ENCODE measurements at places on chromosomes 12 and 14.

- DNase-seq = no peak
Measured at GRCh38 chr12:80374615-80375014, 69.4 kb upstream of the PTPRQ start.

GRCh38 chr12:121789800-121790728 lies 3.4 kb downstream of the RHOF start:
- DNase-seq = no peak

- no peak for DNase-seq
Measured at GRCh38 chr12:51643951-51644350, 52.9 kb downstream of the SCN8A start.

DNA sequence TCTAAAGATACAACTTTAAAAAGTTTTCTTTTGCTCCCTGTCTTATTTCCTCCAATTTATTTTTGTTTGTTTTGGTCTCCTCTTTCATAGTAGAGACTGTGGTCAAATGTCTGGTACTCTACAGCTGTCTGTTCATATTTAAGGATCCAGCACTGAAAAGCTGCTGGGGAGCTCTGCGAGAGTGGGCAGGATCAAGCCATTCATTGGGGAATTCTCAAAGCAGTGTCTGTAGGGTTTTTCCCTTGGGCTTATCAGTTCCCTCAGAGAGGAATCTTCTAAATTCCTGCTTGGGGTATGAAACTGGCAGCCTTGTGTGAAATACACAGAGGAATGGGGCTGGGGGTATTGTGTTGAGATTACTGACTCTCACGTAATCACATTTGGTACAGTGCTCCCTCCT lies 52.3 kb downstream of the FNTB start:
- DNase-seq = no peak

- DNase-seq = no peak
Measured at GRCh38 chr12:89448526-89448925, 76.1 kb downstream of the GALNT4 start.

DNA sequence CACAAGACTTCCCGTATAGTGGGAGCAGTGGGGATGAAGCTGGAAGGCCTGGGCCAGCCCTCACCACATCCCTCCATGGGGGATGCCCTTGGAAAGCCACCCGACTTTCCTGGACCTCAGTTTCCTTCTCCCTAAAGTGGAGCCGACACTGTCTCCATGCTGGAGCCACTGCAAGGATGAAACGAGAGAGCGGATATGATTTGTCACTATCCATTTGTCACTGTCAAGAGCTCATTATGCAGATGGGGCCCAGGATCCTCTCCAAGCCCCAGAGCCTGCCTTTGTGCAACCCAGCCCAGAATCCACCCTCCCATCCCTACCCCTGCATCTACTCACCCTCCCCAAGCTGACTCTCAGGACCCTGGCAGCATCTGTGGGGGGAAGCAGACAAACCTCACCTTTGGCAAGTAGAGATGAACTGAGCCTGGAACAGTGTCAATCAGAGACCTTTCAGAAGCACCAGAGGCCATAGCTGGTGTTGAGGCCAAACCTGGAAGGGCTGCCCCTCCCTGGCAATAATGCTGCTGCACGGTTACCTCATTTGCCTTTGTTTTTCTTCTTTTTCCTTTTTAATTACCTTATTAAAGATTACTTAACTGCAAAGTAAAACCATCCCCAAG lies 287.7 kb upstream of the RTL1 start:
- DNase-seq = no peak

GRCh38 chr12:94048757-94049156 lies 99.6 kb upstream of the PLXNC1 start:
- DNase-seq = no peak

- no peak for DNase-seq
Measured at GRCh38 chr14:99875836-99876235, 82.6 kb downstream of the EML1 start.

DNA sequence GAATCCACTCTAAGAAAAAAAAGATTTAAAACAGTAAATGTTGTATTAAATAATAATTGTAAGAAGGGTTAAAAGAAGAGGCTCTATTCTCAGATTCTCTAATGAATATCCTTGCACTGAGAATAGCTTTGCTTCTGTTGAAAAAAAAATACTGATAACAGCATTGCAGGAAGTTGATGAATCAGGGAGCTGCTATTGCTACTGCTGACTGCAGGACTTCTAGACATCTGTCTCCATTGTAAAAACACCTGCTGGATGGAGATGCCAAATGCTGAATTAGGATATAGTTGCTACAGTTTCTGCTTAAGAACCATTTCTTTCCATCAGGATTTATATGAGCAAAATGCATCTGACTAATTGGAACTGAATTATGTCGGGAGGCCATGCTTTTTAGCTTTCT lies 50.3 kb upstream of the ANP32D start:
- DNase-seq = no peak

GRCh38 chr12:15520083-15520482 lies 197.8 kb downstream of the PTPRO start:
- no peak for DNase-seq

DNA sequence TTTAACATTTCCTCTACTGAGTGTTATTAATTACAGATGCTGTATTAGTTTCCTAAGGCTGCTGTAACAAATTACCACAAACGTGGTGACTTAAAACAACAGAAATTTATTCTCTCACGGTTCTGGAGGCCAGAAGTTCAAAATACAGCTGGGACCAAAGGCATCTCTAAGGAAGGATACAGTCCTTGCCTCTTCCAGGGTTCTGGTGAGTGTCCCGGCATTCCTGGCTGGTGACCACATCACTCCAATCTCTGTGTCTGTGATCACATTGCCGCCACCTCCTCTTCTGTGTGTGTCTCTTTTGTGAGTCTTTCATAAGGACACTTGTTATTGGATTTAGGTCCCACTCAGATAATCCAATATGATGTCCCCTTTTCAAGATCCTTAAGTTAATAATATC lies 85.1 kb upstream of the CCDC198 start:
- DNase-seq = no peak
